ENCODE measurements at places on chromosomes 5 and 9.
A peak's percentile ranks its signal among the peaks of the same experiment; 100 is the strongest.

- DNase-seq = no peak
These were observed 606.6 kb upstream of the C9orf72 start for GRCh38 chr9:28179893-28180292.

DNA sequence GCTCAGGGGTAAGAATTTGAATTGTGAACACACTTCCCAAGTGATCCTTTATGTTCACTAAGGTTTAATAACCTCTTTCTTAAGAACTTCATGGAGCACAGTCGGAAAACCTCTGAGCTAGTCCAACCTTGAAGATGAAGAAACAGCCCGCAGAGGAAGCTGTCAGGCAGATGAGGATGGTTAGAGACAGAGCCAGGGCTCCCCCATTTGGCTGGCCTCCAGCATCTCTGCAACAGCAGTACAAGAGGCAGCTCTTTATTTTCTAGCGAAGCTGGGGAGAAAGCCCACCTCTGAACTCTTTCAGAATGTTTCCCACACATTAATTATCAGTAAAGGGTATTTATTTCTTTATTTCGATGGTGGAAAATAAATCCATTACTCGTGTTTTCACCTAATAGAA, 350.8 kb downstream of the DMRT2 start:
- no peak for DNase-seq

- DNase-seq = no peak
These were observed 644 bp downstream of the BRD3 start for GRCh38 chr9:134066913-134067851.

DNA sequence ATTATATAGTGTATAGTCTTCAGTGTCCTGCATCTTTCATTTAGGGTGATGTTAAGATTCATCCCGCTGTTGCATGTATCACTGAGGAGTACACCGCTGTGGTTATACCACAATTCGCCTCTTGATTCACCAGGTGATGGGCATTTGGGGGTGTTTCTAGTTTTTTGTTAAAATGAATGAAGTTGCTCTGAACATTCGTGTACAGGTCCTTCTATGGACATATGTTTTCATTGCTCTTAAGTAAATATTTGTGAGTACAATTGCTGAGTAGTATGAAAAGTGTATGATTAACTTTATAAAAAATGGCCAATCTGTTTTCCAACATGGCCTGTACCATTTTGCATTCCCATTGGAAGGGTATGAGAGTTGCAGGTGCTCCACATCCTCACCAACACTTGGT, 61.7 kb downstream of the PLAC8L1 start:
- no peak for DNase-seq

DNA sequence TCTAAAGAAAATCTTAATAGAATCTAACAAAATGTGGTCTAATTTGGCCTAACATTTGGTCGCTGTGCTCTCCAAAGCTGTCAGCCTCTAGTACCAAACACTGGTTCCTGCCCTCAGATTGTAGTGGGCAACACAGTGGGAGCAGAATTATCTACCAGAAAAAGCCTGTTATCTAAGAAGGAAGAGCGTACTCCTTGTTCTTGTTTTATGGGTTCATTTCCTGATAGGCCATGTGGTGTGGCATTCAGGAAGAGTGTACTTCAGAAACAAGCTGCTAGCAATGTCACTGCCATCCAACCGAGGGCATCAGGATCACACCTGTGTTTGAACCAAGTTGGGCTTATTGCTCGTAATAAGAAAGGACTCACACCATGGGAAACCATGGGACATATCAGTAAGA, 487.9 kb upstream of the DAP start:
- DNase-seq = no peak

GRCh38 chr5:172574871-172575223, 66.2 kb upstream of the NEURL1B start:
- DNase-seq = peak; percentile 65

- DNase-seq = no peak
These were observed 40.8 kb downstream of the LIFR start for GRCh38 chr5:38515646-38516045.

DNA sequence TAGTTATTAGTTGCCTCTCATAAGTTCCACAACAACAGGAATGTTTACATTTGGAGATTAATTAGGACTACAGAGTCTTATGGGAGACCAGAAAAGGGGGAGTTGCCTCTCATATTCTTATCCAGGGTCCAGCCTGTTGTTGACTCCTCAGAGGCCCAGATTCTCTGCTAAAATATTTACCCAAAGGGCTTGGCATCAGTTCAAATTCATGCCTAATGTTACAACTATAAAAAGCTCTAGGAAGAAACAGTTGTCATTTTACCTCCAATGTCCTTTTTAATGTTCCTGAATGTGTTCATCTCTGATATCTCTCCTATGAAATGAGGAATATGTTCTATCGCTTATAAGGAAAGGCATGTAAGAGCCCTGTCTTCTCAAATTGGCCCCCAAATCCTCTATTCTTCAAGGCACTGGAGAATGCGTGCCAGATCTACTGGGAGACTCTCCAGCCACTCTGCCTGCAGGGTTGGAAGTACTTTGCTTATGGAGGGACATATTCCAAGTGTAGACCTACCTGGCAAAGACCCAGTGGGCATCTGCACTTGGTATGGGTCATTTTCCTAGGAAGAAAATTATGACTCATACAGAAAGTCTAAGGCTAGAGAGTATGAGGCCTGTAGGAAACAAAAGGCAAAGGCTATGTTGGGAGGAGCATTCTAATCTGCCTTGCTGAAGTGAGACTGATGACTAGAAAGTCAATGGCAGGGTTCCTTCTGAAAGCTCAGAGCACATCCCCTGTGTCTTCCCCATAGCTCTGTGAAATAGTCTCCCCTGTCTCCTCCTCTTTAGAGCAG, 192.6 kb downstream of the ESM1 start:
- DNase-seq = no peak

DNA sequence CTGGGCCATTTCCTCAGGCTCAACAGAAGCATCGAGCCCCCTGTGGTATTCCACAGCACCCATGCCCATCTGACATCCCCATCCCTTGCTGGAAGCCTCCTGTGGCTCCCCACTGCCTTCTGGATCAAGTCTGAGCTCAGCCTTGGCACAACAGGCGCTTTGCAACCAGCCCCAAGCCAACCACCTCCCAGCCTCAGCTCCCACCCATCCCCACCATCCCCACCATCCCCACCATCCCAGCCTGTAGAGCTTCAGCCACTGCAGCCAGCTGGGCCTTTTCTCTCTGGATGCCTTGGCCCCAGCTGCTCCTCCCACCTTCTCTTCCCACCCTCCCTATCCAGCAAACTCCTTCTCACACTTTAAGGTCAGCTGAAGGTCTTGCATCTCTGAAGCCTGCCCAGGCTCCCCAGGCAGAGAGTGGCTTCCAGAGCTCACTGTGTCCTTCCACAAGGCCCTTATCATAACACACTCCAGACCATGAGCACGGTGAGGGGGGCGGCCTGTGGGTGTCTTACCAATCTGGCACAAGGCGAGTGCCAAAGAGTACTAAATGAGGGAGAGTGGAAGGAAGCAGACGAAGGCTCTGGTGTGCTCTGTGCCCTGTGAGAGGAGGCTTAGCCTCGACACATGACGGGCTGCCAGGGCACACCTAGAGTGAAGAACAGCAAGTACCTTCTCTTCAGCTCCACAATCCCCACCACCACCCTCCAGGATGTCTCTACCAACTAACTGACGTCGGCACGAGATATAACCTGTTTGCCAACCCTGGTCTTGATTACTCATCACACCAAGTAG, 6.5 kb downstream of the HIGD2A start:
- DNase-seq = no peak

DNA sequence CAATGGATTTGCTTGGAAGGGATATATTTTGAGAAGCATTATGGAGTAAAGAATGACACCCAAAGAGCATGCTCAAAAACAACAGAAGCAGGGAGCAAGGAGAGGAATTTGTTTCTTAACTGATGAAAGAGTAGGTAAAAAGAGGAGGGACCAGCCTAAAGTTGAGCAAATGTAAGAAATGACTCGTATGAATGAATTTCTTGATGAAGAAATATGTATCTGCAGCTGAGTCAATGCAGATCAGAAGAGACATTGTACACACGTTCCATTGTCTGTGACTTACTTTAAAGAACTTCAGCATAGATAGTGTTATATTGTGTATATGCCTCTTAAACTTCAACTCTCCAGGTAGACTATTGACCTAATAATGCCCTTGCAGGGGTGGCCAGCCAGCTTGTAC, 112.7 kb upstream of the NREP start:
- no peak for DNase-seq

DNA sequence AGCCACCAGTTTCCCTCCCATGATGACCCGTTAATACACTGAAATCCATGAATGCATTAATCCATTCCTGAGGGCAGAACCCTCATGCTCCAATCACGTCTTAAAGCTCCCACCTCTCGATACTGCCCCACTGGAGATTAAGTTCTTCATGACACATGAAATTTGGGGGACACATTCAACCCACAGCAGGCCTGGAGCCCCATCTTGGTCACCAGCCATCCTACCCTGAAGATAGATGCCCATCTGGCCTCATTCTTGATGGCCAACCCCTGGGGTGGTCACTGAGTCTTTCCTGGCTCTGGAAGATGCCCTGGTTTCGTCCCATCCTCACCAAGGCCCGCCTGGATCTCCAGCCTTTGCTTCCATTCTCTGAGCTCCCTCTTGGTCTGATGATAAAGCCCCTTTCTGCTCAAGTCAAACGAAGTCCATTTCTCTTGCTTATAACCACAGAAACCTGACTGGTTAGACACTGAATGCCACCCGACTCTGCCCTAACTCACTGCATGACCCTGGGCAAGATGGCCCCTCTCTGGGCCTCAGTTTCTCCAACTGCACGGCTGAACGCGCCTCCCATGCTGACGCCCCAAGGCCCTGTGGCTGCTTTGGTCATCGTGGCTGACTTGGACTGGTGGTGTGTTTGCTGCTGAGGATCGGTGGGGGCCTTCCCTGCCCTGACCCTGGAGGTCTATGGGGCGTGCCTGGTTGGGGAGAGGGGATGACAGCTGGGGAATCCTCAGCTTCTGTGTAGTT, 138.4 kb upstream of the IER5L start:
- no peak for DNase-seq

DNA sequence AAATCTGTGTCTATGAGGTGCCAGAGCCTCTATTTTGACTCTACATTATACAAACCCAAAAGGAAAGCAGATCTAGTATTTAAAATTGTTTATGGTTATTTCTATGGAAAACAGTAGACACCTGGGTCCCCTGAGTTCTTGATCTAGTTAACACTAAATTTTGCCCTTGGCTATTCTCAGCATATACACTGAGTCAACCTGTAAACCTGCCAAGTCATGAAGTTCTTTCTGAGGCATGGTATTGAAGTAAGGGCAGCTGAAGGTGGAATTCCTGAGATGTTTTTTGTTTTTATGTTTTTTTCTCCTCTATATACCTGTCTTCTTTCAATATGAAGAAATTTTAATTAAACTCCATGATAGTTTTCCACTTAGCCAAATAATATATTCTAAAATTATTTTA, 120.2 kb downstream of the PDE4D start:
- DNase-seq = no peak

- DNase-seq = no peak
These were observed 170.3 kb downstream of the CD180 start for GRCh38 chr5:67026278-67026677.

GRCh38 chr5:154949781-154950180, 8.9 kb downstream of the MRPL22 start:
- DNase-seq = no peak

GRCh38 chr5:169374761-169375160, 73.8 kb upstream of the SLIT3 start:
- DNase-seq = no peak

DNA sequence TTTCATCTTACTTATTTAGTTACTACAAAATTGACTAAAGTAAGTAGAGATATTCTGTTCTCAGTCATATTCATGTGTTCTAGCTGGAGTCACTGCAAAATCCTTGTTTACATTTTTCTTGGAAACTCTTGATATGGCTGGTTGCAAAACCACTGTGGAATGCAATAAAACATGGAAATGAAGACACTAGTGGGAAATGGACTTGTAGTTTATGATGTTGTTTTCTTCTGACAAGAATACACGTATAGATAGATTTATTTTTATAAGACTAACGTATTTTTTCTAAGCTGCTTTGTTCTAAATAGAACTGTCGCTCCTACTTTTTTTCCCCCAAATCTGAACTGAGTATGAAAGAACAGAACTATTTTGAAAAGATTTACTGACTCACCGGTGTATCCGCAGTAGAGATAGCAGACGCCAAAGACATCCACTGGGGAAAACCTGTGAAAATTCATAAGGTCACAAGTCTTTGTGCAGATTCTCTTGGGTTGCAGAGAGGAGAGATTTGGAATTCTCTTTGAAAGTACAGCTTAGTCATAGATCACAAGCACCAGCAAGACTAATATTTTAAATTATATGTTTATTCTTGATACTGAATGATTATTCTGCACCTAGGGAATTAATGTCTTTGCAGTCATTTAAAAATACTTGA, 119.6 kb upstream of the TAF11L2 start:
- DNase-seq = no peak

GRCh38 chr5:75509956-75510355, 1.5 kb downstream of the CERT1 start:
- no peak for DNase-seq

GRCh38 chr5:150024346-150024984, 23.9 kb downstream of the HMGXB3 start:
- DNase-seq = peak; percentile 45

DNA sequence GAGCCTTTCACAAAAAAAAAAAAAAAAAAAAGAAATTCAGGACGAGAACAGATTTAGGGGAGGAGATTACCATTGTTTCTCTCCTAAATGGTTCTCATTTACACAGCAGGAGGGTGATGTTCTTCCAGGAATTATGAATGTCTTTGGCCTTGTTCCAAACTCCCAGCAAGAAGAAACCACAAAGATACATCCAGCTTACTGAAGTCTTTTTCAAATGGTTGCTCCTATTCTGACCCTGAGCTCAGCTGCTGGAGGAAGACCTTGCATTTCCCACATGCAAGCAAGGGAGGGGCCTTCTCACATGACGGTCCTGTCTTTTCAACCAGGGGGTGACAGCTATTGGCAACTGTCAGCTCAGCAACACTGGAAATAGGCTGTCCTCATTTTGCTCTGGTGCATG, 203.0 kb upstream of the VLDLR start:
- peak; percentile 22 for DNase-seq

DNA sequence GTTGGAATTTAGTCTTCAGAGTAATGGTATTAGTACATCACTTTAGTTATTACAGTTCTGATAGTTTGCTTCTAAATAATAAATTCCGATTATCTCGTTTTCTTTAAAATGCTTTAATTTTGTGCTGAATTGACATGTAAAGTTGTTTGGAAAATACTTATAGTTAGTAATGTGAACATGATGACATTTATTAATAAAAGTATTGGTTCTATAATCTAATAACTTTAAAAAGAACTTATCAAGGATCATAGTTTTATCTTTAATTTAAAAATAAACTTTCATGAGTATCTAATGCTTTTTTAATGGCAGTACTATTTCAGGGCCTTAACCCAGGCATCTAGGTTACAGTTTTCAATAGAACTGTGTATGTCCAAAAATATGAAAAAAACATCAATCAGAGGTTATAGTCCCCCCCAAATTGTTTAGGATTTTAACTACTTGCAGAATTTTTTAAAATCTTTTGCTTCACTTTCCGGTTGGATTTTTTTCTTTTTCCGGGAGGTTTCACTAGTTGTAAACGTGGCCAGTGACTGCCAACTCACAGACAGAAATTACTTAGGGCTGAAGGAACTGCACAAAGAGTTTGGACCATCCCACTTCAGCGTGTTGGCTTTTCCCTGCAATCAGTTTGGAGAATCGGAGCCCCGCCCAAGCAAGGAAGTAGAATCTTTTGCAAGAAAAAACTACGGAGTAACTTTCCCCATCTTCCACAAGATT, 680 bp downstream of the GPX8 start:
- no peak for DNase-seq

- no peak for DNase-seq
These were observed 31.5 kb upstream of the TRPC7 start for GRCh38 chr5:136396886-136397285.
